Small intestine (tissue), 16 donors: ENCODE measurements at places on chromosomes 7 and 10. TPM values are rescaled to one million over a fixed set of nuclear protein-coding genes. Genes with fewer than 3 reads are reported as not detected.

Gene ITPRID1
- polyA plus RNA-seq: not detected

Gene PTF1A
- polyA plus RNA-seq: not detected

Gene HUS1
- polyA plus RNA-seq: 12.0 TPM

Gene SPDYE16
- polyA plus RNA-seq: not detected

Gene UTF1
- not detected for polyA plus RNA-seq
